ENCODE measurements at places on chromosomes 7 and 10. TPM values are rescaled to one million over a fixed set of nuclear protein-coding genes. Genes with fewer than 3 reads are reported as not detected.

ZNF282 gene
- 20.1 TPM for total RNA-seq

CPN1 gene
- not detected for total RNA-seq

UTF1 gene
- total RNA-seq = not detected

POLR2J gene
- 21.7 TPM for total RNA-seq

HSPB1 gene
- total RNA-seq = 59.7 TPM

ARHGAP22 gene
- total RNA-seq = 85.7 TPM

AMPH gene
- 1.5 TPM for total RNA-seq

SHH gene
- total RNA-seq = not detected

NEBL gene
- 0.22 TPM for total RNA-seq

GIMAP7 gene
- total RNA-seq = not detected
